CD4-positive, alpha-beta memory T cell (primary cell): ENCODE measurements at places on chromosomes 2 and 18. TPM values are rescaled to one million over a fixed set of nuclear protein-coding genes. Genes with fewer than 3 reads are reported as not detected.

TSPYL6 gene
- total RNA-seq, result not detected

OR6B2 gene
- total RNA-seq, result not detected

PRSS56 gene
- total RNA-seq, result not detected

RUFY4 gene
- 0.30 TPM for total RNA-seq

DNA sequence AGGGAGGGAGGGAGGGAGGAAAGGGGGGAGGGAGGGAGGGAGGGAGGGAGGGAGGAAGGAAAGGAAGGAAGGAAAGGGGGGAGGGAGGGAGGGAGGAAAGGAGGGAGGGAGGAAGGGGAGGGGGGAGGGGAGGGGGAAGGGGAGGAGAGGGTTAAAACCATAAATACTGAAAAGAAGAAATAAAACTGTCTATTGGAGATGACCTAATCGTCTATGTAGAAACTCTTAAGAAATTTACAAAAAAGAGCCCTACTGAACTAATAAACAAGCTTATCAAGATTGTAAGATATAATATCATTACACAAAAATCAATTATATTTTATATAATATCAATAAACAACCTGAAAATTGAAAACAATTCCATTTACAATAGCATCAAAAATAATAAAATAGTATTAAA is 32.3 kb upstream of the CTDP1 start:
- H3K4me3 ChIP-seq, result no peak overlapping the region
- no peak for DNase-seq
- no peak overlapping the region for H3K27ac ChIP-seq
- no peaks in the 10 kb centered on the region for H3K36me3 ChIP-seq

GRCh38 chr2:165010556-165010955 is 55.2 kb upstream of the SLC38A11 start:
- H3K27me3 ChIP-seq, result no peaks in the 10 kb centered on the region
- H3K27ac ChIP-seq, result no peak overlapping the region
- no peak for DNase-seq
- no peaks in the 10 kb centered on the region for H3K4me1 ChIP-seq
- no peak overlapping the region for H3K4me3 ChIP-seq

- H3K27me3 ChIP-seq, result no peaks in the 10 kb centered on the region
- H3K4me3 ChIP-seq, result no peak overlapping the region
- H3K4me1 ChIP-seq, result no peaks in the 10 kb centered on the region
Observed at GRCh38 chr2:49261781-49262180, 107.5 kb upstream of the FSHR start.

DNA sequence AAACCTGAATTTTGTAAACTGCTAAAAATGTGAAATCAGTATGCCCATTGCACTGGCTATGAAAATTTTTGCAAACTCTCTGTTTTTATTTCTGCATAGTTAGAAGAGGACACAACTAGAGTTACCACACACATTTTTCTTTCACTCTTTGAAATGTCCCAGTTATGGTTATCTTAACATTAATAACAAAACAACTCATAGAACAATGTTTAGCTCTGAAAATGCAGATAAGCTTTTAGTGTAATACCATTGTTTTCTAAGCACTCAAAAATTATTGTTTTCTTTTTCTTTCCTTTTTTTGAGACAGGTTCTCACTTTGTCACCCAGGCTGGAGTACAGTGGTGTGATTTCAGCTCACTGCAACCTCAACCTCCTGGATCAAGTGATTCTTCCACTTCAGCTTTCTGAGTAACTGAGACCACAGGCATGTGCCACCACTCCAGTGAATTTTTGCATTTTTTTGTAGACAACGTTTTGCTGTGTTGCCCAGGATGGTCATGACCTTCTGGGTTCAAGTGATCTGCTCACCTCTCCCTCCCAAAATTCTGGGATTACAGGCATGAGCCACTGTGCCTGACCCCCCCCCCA is 1204.5 kb upstream of the ZEB2 start:
- no peak overlapping the region for H3K27ac ChIP-seq
- no peaks in the 10 kb centered on the region for H3K36me3 ChIP-seq
- no peaks in the 10 kb centered on the region for H3K27me3 ChIP-seq
- DNase-seq, result no peak
- H3K4me1 ChIP-seq, result no peaks in the 10 kb centered on the region
- H3K4me3 ChIP-seq, result no peak overlapping the region

DNA sequence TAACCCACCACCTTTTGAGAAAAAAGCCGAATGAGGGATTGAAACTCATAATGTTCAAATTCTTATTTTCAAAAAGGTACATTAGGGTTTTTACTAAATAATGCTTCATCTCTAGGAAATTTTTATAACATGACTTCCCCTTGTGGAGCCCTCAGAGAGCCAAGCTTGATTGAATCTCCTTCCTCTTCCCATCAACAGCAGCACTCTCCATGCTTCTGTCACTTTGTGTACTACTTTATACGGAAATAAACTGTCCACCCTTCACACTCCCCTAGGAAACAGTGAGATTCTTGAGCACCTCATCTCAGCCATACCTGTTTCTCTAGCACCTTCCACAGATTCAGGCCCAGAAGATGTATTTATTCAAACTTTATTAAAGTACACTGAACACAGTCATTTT is 51.8 kb downstream of the TFPI start:
- H3K36me3 ChIP-seq, result no peaks in the 10 kb centered on the region
- H3K4me3 ChIP-seq, result no peak overlapping the region
- no peak overlapping the region for H3K27ac ChIP-seq
- H3K27me3 ChIP-seq, result no peaks in the 10 kb centered on the region
- no peaks in the 10 kb centered on the region for H3K4me1 ChIP-seq

DNA sequence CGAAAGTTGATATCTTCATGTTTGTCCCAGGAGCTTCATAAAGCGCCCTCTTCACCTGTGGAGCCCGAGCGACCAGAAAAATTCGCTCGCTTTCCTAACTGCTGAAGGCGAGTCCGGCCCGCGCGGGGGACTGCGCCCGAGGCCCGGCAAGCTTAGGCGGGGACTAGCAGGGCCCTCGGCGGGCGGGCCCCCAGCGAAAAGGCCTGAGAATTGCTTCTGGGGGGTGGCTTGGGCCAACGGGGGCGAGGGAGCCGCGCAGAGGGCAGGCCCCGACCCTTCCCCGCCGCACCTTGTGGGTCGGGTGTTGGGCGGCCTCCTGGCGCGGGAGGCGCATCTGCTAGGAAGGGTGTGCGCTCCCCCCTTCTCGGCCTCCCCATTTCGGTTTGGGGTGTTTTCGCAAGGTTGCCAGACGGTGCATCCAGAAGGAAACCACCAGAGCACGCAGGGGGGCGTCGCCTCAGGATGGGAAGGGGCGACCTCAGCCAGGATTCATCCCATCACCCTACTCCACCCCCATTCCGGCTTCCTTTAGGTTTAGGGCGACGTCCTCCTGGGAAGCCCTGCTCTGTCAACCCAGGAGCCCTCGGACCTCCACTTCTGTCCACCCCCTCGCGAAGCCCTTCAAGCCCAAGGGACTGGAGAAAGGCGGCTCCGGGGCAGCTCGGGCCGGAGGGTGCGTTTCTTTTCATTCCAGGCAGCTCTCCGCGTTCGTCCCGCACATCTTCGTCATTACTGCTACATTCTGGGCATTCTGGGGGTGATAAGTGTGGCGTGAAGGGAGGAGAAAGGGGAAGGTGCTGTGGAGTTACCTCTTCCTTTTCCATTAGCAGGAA is 9.1 kb downstream of the SP9 start:
- peaks cover 56% of the 10 kb centered on the region for H3K27me3 ChIP-seq
- no peak overlapping the region for H3K4me3 ChIP-seq
- peaks cover 6% of the 10 kb centered on the region for H3K36me3 ChIP-seq
- H3K4me1 ChIP-seq, result peaks cover 45% of the 10 kb centered on the region
- no peak overlapping the region for H3K27ac ChIP-seq

- H3K4me1 ChIP-seq, result no peaks in the 10 kb centered on the region
- H3K36me3 ChIP-seq, result no peaks in the 10 kb centered on the region
- no peaks in the 10 kb centered on the region for H3K27me3 ChIP-seq
- H3K27ac ChIP-seq, result no peak overlapping the region
Observed at GRCh38 chr18:60024345-60024744, 124.5 kb downstream of the PMAIP1 start.

DNA sequence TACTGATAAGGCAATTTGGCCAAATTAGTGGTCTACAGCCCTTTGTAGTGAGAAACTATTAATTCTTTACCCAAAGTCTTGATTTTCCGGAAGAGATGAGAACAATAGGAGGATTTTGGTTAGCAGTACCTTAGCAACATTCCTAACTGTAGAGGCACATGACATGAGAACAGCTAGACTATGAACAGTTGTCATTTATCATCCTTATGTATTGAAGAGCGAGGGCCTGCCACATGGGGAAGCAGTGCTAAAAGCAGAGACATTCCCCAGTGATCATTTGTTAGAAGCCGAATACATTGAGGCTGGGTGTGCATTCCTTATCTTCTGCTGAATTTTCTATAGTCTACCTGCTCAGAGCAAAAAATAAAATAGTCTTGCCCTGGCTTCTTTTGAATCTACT is 65.2 kb downstream of the RBBP8 start:
- H3K4me3 ChIP-seq, result no peak overlapping the region
- DNase-seq, result no peak
- no peak overlapping the region for H3K27ac ChIP-seq
- H3K27me3 ChIP-seq, result no peaks in the 10 kb centered on the region
- H3K36me3 ChIP-seq, result no peaks in the 10 kb centered on the region
- H3K4me1 ChIP-seq, result no peaks in the 10 kb centered on the region

DNA sequence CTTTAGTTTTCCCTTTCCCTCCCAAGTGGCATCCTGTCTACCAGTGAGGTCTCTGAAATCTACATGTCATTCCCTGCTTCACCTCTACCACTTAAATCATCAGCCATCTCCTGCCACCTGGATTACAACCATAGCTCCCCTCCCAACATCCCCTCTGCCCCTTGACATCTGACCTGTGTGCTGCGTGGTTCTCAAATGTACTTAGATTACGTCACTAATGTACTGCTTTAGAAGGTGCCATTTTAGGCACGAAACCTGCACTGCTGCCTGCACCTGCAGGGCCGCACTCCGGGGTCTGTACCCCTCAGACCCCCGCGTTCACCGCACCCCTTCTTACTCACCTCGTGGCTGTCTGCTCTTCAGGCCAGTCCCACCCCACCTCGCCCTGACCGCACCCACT is 395.1 kb upstream of the MYT1L start:
- no peaks in the 10 kb centered on the region for H3K27me3 ChIP-seq
- no peaks in the 10 kb centered on the region for H3K36me3 ChIP-seq
- H3K4me1 ChIP-seq, result no peaks in the 10 kb centered on the region
- no peak overlapping the region for H3K27ac ChIP-seq
- H3K4me3 ChIP-seq, result no peak overlapping the region

DNA sequence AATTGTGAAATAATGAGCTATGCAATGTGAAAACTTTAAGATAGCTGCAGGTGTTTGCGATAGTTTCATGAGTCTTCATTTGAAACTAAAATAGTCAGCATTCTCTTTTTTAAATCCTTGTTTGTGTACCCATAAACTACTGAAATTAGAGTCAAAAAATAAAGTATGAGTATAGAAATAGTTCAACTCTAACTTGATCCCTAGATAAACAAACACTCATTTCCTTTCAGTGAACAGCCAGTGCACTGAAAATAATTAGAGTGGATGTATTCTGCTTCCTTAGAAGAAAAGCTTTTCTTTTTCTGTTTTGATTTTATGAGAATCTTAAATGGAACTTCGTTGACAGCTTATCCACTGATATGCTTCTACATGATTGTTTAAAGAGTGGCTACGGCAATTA is 1033.4 kb downstream of the SOCS6 start:
- no peak overlapping the region for H3K4me3 ChIP-seq
- H3K27ac ChIP-seq, result no peak overlapping the region
- no peaks in the 10 kb centered on the region for H3K36me3 ChIP-seq
- H3K27me3 ChIP-seq, result no peaks in the 10 kb centered on the region

DNA sequence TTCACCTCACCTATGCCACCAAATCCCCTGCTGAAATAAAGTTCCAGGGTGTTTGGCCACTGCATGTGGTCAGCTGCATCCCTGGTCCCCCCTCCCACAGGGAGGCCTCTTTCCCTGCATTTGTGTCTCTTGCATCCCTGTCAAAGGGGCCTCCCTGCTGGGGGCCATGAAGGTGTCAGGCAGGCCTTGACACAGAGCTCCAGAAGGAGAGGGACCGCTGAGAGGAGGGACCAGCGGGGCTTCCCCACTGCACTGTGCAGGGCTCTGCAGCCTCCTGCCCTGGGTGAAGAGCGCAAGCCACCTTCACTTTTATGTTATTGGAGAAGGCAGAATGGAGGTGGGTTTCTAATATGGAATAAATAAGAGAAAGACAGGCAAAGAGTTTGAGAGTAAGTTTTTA is 230.2 kb downstream of the ANKRD30B start:
- H3K27me3 ChIP-seq, result no peaks in the 10 kb centered on the region
- H3K4me1 ChIP-seq, result no peaks in the 10 kb centered on the region
- no peak overlapping the region for H3K4me3 ChIP-seq

- DNase-seq, result no peak
- no peaks in the 10 kb centered on the region for H3K36me3 ChIP-seq
- H3K4me3 ChIP-seq, result no peak overlapping the region
- no peak overlapping the region for H3K27ac ChIP-seq
- no peaks in the 10 kb centered on the region for H3K4me1 ChIP-seq
Observed at GRCh38 chr2:149225446-149225845, 104.9 kb upstream of the LYPD6 start.

- H3K4me1 ChIP-seq, result no peaks in the 10 kb centered on the region
- DNase-seq, result no peak
- no peaks in the 10 kb centered on the region for H3K27me3 ChIP-seq
- no peak overlapping the region for H3K27ac ChIP-seq
Observed at GRCh38 chr2:110107092-110108079, 8.2 kb downstream of the MALL start.

GRCh38 chr18:61850756-61851155 is 42.1 kb downstream of the RNF152 start:
- no peaks in the 10 kb centered on the region for H3K36me3 ChIP-seq
- no peaks in the 10 kb centered on the region for H3K4me1 ChIP-seq
- DNase-seq, result no peak
- H3K27me3 ChIP-seq, result no peaks in the 10 kb centered on the region
- H3K4me3 ChIP-seq, result no peak overlapping the region

DNA sequence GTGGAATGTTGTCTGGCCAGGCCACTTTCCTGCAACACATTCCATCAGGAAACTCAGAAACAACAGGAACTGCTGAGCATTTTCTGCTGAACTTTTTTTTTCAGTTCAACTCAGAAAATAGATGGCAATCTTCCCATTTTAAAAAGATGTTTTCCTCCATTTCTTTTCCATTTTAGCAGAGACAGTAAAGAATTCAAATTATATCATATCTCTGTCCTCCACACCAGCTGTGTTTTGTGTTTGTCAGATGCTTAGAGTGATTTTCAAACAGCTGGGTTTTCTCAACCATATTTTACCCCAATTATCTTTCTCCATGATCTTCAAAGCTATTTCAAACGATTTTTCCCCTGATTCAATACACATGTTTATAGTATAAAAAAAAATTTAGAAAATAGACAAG is 713.4 kb downstream of the LRRTM4 start:
- no peak for DNase-seq
- no peak overlapping the region for H3K4me3 ChIP-seq
- H3K4me1 ChIP-seq, result no peaks in the 10 kb centered on the region
- no peaks in the 10 kb centered on the region for H3K36me3 ChIP-seq
- H3K27me3 ChIP-seq, result no peaks in the 10 kb centered on the region

DNA sequence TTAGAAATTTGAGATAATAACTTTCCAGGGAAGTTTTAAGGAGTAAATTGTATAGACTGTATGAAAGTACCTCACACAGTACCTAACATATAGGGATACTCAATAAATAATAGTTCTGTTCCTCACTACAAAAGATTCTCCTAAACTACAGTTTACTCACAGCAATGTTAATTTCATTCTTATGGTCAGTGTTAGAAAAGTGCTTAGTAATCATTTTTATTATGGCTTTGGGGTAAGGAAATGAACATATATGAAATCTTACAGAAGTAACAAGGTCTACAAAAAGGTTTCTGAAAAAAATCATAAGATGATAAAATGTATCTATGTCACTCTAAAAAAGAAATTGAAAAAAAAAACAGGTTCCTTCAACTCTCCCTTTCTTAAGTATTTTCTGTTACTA is 67.2 kb downstream of the IKZF2 start:
- no peaks in the 10 kb centered on the region for H3K4me1 ChIP-seq
- no peak for DNase-seq
- H3K4me3 ChIP-seq, result no peak overlapping the region
- H3K27ac ChIP-seq, result no peak overlapping the region
- no peaks in the 10 kb centered on the region for H3K36me3 ChIP-seq
